NCI-H226 (cell line): ENCODE measurements at places on chromosomes 16 and 17.

DNA sequence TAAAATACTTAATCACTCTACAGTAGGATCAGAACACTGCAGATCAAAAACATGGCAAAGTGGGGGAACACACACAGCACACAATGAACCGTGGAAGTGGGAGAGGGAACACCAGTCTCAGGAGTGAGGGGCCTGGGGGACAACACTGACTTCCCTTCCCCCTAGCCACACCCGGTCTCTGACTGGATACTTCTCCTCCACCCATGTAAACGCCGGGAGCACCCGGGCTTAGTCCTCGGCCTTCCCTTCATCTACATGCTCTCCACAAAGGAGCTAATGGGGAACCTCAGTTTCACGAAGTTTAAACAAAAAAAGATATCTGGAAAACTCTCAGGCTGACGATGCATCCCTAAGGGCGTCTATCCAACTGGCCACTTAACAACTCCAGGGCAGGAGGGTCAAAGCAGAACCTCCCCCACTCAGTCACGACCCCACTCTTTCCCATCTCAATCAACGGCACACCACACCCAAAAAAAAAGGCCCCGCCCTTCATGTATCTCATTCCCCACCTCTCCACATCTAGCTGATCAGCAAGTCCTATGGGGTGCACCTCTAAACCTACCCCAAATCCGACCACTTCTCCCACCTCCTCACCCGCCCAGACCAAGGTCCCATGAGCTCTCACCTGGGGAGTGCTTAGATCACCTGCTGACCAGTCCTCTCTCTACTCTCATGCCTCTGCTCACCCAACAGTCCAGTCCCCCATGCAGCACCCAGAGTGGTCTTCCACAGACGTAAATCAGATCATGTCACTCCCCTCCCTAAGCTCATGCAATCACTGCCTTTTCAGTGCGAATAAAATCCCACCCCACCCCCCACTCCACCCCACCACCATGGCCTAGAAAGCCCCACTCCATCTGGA, 7.4 kb downstream of the ZDHHC7 start:
- DNase-seq: no peak

- DNase-seq: no peak
Measured at GRCh38 chr17:39026980-39027451, 59.8 kb upstream of the FBXO47 start.

DNA sequence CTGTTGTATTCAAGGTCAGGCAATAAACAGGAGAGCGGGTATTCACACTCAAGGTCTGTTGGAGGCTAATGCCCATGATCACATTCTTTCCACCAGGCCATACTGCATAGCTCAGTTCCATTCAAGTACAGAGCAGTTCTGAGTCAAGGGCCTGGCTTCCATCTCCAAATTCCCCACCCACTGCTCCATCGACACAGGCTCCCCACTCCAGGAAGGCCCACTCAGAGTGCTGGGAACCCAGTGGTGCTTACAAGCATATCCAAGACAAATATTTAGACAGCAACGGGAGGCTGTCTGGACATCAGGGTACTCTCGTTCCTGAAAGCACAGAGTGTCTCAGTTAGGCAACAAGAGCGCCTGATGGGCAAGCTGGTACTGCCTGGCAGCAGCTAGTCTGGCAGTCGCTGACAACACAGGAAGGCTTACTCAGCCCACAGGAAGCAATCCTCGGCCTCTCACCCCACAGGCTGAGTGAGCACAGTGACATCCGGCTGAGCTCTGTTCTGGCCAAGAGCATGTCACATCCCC, 40.9 kb downstream of the RFFL start:
- DNase-seq: peak; percentile 95

- DNase-seq: no peak
Measured at GRCh38 chr16:1430214-1430758, 592 bp upstream of the PERCC1 start.

DNA sequence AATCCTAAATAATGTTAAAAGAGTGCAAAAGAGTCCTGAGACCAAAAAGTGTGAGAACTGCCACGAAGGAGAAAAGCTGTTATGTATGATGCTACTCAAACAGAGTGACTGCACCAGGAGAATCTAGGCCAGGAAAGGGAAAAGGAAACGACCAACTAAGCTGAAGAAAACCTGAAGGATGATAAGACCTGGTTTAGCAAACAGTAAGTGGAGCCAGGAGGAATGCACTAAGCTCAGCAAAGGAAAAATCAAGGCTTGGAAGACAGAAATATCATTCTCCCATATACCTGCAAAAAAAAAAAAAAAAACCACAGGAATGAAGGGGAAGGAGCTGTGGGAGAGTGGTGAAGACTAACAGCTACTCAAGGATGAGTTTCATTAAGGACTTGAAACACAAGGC, 21.1 kb downstream of the CMC2 start:
- peak; percentile 66 for DNase-seq

- no peak for DNase-seq
Measured at GRCh38 chr17:68657166-68657565, 56.0 kb upstream of the FAM20A start.

DNA sequence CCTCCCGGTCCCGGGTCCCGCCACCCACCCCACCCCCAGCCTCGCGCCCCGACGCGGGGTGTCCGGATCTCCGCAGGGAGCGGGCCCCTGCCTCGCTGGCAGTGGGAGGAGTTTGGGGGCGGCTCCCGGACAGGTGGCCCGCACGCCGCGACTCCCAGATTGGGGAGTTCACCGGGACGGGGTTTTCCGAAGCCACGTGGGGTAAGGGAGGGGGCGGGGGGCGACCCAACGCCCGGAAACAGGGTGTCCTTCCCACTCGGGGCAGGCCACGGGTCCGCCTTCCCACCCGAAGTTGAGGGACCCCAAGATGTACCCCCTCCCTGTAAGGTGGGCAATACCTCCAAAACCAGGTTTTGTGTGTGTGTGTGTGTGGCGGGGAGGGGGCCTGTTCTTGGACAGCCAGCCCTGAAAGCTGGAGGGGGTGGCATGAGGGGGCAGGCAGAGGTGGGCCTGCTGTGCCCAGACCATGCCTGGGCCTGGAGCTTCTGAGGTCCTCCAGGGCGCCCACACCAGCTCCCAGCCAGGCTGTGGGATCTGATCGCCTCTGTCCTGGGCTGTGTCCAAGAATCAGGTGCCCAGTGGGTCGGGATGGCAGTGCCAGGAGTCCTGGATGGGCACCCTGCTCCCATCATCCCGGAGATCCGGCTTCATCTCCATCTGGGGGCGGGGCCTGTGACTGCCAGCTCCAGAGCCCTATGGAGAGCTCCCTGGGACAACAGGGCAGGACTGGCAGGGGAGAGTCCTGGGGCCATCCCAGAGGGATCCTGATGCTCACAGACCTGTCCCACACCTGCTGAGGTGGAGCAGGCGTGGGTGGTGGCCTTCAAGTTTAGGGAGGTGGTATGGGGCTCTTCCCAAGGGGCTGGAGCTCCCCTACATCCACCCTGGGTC, 767 bp downstream of the SYNGR2 start:
- DNase-seq: peak; percentile 79

DNA sequence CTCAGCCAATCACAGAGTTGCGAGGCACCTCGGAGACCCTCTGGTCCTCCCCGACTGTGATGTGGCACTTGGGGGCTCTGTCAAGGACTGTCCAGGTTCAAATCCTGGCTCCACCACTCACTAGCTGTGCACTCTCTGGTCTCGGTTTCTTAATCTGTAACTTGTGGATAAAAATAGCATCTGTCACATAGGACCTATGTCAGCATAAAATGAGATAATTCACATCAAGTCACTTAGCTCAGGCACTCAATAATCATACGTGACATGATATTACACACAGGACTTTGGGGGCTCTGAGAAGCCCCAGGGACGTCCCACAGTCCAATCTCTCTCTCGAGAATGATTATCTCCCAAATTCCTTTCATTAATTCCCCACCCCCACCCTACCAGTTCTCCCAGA, 166.4 kb downstream of the COPRS start:
- DNase-seq: no peak

- no peak for DNase-seq
Measured at GRCh38 chr17:20158580-20158979, 149.4 kb downstream of the SPECC1 start.

- no peak for DNase-seq
Measured at GRCh38 chr17:62014526-62014925, 50.6 kb downstream of the MED13 start.

DNA sequence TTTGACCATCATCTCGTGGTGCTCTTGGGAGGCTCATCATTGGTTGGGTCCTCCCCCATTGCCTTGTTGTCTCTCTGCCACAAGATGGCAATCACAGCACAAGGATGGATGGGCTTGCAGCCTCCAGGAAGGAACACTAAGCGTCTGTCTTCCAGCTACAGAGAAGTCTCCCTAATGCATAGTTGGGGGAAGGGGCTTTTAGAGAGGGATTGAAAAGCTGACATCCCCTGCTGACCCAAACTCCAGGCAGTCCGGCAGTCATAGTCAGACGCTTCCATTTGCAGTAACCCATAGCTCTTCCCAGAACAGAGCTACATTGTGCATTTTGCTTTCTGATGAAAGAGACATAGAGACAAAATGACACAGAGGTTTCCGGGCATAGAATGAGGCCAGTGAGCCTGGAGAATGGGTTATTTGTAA, 111.4 kb downstream of the UTP18 start:
- DNase-seq: peak; percentile 35

GRCh38 chr16:13611596-13611995, 308.4 kb upstream of the ERCC4 start:
- DNase-seq: no peak

DNA sequence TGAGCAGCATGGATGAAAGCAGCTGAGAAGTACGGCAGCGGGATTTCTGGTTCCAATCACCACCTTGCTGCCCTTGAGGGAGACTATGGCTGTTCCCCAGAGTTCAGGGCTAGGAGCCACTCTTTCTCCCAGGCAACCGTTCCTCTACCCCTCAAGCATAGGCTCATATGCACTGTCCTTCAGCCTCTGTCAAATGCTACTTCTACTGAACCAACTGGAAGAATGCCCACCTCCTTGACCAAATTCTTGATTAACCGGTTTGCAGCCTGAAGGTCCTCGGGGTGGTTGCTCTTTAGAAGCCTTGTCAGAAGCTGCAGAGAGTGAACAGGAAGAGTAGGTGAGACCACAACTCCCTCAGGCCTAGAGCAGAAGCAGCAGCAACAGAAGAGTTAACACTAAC, 23.8 kb downstream of the GGA2 start:
- DNase-seq: no peak

DNA sequence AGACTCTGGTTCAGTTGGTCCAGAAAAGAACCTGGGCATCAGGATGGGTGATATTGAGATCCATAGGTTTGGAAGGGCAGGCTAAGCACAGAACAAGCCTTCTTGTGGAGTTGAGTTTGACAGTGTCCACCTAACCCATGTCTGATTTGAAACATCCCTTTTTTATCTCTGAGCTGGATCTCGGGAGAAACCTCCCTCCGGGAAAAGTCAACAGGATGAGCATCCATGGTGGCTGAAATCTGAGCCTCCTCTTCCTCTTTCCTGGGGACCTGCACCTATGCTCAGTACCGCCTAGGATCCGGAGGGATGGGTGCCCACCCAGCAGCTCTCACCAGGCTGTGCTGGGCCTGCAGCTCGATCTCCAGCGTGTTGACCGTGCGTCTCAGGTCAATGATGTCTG, 3.4 kb downstream of the KRT32 start:
- DNase-seq: no peak

DNA sequence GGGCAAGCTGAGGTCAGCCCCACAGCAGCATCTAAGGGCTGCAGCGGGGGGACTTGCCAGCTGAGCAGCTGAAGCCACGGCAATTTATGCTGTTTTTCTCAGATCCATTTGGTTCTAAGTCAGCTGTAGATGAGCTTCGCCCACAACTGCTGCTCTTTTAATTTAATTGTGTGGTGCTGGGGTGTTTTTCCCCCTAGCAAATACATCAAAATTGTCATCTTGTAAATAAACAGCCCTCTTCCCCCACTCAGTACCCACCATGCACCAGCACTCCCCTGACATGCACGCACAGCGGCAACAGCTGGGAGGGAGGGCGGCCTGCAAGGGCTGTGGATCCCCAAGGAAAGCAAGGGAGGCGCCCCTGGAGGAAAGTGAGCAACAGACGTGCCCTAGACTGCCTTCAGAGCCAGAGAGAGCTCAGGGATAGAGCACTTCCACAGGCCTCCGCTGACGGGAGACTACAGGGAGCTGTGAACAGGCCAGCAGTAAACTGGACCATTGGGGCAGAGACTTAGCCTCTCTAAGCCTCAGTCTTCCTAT, 149.5 kb downstream of the TMEM132E start:
- no peak for DNase-seq

- DNase-seq: no peak
Measured at GRCh38 chr17:2685696-2686095, 25.9 kb downstream of the CLUH start.

DNA sequence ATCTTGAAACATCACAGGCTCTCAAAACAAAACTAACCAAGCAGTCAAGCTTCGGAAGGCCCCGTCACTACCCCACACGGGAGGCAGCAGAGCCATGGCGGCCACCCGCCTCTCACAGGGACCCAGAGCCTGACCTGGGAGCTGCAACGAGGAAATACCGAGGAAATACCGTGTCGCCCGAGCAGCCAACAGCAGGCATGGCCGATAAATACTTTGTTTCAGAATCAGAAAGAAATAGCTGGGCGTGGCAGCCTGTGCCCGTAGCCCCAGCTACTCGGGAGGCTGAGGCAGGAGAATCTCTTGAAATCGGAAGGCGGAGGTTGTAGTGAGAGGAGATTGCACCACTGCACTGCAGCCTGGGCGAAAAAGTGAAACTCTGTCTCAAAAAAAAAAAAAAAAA, 6.9 kb downstream of the LMF1 start:
- DNase-seq: no peak

- no peak for DNase-seq
Measured at GRCh38 chr17:50356892-50357510, 11.1 kb downstream of the XYLT2 start.

- DNase-seq: no peak
Measured at GRCh38 chr17:48374650-48375230, 55.3 kb downstream of the SKAP1 start.

- no peak for DNase-seq
Measured at GRCh38 chr16:78679546-78679945, 580.1 kb downstream of the WWOX start.

DNA sequence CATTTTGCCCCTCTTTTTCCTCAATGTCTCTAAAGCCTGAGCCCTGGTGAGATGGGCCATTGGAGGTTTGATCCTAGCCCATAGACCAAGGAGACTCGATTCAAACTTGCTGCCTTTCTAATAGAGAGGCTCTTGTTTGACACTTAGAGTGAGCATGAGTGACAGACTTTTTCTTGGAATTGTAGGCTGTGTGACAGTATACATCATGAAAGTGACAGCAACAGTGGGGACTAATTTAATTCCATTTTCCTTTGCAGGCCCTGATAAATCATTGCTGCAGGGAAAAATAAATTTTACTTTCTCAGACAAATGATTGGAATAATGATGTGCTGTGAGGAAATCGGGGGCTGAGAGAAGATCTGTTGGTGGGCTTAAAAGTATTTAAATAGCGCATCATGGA, 169.0 kb upstream of the NOL11 start:
- no peak for DNase-seq

DNA sequence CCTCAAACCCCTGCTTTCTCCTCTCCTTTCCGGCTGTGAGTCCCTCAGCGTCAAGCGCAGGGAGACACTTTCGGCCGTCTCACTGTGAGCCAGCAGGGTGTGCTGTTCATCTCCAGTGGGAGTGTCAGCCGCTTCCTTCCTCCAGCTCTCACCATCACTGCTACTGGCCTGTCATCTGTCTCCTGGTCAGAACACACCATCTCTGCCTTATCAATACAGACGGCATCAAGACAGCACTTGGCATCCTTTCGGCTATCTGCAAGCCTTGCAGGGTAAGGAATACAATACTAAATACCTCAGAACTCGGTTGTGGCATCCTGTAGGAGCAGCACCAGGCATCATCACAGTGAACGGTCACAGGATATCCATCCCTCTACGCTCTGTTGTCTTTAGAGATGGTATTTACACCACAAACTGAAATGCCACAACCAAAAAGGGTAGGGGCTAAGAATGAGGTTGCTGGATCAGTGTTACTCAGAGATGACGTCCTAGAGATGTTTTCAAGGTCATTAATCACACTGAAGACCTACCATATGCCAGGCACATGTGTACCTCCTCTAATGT, 20.7 kb upstream of the CMTM4 start:
- DNase-seq: peak; percentile 17
